ENCODE measurements at places on chromosomes 2 and 18. TPM values are rescaled to one million over a fixed set of nuclear protein-coding genes. Genes with fewer than 3 reads are reported as not detected.

GRCh38 chr2:134146161-134146560 lies 107.7 kb upstream of the MGAT5 start:
- DNase-seq = no peak

GRCh38 chr2:128108166-128108565 lies 17.2 kb downstream of the UGGT1 start:
- DNase-seq = no peak

GRCh38 chr2:64504774-64505720 lies 19.1 kb upstream of the AFTPH start:
- no peak for DNase-seq

The WDR35 gene
- total RNA-seq = 28.4 TPM

The MERTK gene
- total RNA-seq = 13.4 TPM

Measured in spinal cord (tissue), 10 donors.